ENCODE measurements at places on chromosomes 7 and 10.

GRCh38 chr7:154503962-154504550, 451.9 kb downstream of the DPP6 start:
- DNase-seq = no peak

DNA sequence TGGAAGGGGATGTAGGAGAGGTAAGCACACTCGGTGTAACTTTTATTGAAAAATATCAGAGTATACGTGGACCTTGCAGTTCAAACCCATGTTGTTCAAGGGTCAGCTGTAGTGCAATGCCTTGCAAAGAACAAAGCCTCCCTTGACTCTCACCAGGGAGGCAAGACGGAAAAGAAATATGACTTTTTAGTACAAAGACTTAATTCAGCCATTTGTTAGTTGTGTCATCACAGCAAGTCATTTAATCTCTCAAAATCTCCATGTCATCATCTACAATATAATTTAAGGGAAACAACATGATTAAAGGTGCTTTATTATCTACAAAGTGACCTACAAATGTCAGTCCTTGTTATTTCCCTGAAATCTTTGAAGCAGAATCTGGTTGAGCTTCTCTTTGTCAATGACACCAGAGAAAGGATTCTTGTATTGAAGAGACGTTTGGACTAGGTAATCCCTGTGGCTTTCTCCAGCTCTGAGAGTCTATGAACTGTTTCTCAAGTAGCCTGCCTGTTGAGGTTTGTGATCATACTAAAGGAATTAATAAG, 502.8 kb downstream of the REEP3 start:
- no peak for DNase-seq

DNA sequence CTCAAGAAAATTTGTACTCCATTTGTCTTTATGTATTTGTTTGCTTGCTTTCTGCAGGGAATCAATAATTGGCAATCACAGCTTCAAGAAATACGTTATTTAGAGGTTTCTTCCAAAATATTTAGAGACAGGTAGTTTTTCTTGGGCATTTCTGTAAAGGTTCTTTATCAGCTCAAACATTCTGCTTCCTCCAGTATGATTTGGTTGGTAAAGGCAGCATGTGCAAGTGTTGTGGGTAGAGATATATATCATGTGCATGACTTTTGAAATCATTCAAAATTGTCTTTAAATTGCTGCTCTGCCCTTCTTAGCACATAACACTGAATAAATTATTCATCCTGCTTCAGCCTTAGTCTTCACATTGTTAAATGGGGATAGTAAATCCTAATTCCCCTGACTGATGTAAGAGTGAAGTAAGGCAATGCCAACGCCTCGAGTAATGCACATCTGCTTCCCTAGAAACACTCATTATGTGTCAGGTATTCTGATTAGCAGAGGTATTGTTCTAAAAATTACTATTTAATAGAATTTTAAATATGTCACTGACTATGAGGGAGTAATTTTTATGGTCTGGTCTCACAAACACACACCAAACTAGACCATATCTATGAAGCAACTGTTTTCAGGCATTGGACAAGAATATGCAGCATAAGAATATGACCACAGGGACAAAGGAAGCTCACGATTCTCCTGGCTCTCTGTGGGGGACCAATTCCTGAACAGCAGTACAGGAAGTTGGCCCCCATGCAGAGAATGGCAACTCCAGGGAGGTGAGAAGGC, 77.3 kb upstream of the AKR1E2 start:
- no peak for DNase-seq

- DNase-seq = no peak
Observed at GRCh38 chr10:69461243-69462025, 10.2 kb downstream of the TSPAN15 start.

GRCh38 chr10:43854007-43854406, 205.3 kb upstream of the ZNF32 start:
- no peak for DNase-seq

GRCh38 chr7:24718977-24719491, 38.2 kb downstream of the GSDME start:
- DNase-seq = no peak

DNA sequence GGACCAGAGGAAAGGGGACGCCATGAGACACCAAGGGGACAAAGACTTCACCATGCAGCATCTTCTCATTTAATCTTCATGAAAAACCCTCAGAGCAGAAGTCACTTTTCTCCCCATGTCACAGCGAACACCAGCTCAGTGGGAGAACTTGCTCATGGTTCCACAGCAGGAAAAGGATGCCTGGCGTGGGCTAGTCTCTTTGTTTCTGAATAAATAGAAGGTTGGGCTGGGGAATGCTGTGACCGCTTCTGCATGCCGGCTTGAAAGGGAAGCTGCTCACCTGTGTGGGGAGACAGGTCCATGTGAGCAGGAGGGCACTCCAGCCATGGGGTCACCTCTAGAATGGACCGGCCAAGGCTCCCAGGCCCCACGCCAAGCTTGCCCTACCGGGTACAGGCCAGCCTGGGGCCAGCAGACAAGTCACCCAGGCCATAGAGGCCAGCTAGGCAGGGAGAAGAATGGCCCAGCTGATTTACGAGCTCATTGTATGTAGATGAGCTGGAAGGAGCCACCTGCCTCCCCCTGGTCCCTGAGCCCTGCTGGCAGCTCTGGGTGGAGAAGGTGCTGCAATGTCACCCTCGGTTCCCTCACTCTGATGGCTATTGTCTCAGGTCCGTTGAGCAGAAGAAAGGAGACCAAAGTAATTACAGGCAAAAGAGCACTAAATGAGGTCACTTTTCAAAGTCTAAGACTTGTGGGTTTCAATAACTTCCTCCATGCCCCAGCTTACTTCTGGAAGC, 82.0 kb upstream of the PDZD8 start:
- DNase-seq = no peak

DNA sequence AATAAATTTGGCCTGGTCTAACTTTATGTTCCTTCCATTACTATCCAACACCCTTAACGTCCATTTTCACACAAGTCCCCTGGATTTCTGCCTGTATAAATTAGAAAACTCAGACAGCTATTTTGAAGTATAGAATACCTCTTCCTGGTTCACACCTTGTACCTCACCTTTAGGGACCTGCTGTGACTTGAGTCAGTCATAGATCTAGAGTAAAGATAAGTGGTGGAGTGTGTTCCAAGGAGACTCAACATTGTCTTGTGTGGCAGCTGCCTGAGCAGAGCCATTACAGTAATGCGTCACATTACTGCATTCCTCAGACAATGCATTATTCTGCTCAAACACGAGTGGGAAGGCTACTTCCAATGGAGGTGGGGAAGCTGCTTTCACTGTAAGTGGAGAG, 513.9 kb downstream of the ADRA2A start:
- no peak for DNase-seq

DNA sequence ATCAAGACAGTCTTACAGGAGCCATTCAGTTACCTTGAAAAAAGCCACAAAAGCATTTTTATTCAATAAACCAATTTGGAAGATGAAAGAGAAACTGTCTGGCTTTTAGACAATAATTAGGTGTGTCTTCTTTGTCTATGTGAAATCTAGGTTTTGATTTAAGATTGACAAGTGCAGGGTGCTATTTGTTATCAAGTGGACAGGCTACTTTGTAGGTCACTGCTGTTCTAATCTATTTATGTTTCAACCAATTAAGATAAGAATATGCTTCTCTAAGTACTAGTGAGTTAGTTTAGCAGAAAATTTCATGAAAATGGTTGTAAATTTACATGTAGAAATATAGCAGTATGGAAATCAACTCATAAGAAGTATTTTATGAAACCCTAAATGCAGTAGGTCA, 177.5 kb downstream of the CACNA2D1 start:
- no peak for DNase-seq

- DNase-seq = no peak
Observed at GRCh38 chr7:14858410-14858809, 44.1 kb downstream of the DGKB start.

DNA sequence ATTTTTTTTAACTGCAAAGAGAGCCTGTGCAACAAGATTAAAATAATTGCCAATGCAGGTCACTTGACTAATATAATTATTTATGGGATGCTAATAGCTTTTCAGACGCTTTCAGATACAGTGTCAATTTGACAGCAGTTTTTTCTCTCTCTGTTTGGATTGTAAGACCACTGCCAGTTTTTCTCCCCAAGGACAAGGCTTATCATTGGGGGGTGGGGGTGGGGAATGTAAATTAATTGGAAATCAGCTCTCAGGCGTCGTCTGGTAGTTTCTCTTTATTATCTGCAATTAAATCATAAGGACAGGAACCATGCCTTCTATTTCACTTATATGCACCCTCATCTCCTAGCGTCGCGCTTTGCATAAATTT, 559 bp upstream of the LRGUK start:
- no peak for DNase-seq

- no peak for DNase-seq
Observed at GRCh38 chr7:158258411-158259130, 329.1 kb downstream of the PTPRN2 start.

DNA sequence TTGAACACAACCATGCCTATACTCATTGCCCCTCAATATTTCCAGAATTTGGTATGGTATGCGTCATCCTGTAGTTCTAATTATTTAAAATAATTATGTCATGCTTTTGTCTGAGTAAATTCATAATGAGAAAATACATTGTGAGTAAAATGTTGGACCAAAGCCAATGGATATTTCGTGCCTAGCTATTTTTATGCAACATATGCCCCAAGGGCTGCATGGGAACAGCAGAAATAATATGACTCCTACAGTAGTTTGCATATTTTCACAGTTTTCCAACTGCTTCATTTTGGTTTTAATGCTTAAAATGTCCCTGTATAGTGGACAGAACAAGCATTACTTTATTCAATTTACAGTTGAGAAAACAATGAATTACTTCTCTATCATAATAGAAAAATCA, 1115.6 kb upstream of the GHITM start:
- no peak for DNase-seq

GRCh38 chr7:148912758-148913541, 28.9 kb upstream of the EZH2 start:
- no peak for DNase-seq

DNA sequence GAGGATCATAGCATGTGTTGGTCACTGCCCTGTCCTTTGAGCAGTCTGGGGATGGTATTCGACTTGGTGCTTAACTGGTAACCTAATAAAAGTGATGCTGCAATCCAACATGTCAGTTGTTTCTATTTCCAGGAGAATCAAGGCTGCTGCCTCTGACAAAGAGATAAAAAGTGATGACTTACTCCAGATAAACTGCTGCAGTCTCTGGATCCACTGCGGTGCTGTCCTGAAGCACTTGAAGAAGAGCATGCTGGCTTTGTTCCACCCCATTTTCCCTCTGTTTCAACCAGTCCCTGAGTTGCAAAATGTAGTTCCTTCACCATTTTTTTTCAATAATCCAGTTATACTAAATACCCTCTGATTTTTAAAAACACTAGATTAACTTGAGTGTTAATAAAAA, 403.5 kb upstream of the ANKRD30A start:
- no peak for DNase-seq

DNA sequence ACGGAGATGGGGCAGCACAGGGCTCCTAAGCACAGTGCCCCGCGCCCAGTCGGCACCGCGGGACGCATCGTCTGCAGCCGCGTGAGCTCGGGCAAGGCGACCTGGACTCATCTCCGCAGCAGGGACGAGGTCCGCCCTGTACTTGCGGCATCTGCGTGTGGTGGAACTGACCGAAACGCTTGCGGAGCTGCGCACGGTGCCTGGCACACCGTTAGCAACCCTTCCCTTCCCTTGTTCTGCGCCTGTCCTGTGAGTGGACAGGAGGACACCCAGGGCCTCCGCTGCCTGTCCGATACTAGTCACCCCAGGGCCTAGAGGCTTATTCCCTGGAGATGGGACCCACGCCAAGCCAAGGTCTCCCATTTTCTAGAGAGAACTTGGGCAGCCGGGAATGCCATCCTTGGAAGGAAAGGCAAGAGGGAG, 98.5 kb downstream of the WDR11 start:
- DNase-seq = no peak

DNA sequence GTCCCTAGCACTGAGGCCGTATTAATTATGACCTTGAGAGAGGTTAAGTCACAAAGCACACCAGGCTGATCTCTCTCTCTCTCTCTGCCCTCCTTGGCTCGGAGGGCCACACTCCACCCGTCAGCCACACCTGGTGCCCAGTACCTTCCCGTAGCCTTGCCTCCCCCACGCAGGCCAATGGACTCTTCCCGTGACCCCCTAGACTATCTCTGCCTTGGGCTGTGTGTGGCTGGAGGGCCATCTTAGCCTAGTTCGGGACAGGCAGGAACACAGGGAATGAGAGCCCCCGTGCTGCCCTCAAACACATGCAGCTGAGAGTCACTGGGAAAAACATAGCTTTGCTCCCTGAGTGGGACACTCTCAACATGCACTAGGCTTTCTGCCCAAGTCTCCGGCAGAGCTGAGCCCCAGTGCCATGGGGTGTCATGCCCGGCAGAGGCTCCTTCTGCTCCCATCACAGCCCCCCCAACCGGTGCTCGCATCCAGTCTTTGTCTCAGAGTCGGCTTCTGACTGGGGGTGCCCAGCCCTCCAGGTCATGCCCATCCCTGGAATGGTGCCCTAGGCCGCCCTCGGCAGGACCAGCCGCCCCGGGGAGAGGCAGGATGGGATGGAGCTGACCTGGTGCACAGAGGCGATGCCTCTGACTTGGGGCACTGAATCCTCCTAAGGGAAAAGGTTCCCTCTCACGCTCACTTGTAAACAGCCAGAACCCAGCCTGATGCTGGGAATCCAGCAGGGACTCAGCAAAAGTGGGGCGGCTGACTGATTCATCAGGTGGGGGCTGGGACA, 63.0 kb downstream of the TCERG1L start:
- no peak for DNase-seq

DNA sequence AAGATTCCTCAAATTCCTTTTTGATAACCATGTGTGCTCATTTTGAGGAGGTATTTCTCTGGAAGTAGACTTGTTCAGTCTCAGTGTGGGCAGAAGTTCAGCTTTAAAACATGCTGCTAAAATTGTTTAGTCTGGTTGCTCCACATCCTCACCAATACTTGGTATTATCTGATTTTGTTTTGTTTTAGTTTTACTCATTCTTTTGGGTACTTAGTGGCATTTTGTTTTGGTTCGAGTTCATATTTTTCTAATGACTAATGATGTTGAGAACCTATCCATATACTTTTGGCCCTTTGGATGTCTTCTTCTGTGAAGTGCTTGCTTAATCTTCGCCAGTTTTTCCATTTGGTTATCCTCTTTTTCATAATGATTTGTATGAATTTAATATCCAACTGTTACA, 694.2 kb upstream of the FZD8 start:
- no peak for DNase-seq

GRCh38 chr7:6146666-6147065, 115.5 kb downstream of the ANKRD61 start:
- DNase-seq = no peak

- no peak for DNase-seq
Observed at GRCh38 chr10:72425133-72425532, 70.4 kb upstream of the DNAJB12 start.

Data from esophagus squamous epithelium (tissue), 5 donors.